Stimulated activated CD8-positive, alpha-beta memory T cell treated with anti-CD3 and anti-CD28 coated beads, Interleukin-7, amount 100 ng/mL, for 4 hours (primary cell): ENCODE measurements at places on chromosomes 1 and 21.

- DNase-seq: no peak
These were observed 261.2 kb downstream of the GRIK1 start for GRCh38 chr21:29678626-29679025.

DNA sequence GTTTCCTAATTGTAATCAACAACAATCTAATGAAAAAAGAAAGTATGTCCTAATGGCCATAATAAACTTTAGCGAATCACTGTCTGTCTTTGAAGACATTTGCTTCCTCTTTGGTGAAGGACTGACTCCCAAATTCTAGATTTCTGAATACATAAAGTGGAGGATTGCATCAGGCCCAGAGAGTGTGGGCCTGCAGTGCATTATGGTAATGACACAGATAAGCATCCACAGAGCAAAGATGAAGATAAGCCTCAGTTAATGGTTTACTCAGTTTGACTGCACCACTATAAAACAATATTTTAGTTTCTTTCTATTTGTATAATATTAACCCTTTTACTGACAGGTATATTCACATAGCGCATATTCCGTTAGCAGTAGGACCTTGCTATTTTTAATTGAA, 365.5 kb downstream of the KCTD3 start:
- no peak for DNase-seq

- DNase-seq: no peak
These were observed 2.6 kb downstream of the BARHL2 start for GRCh38 chr1:90714521-90714951.

- DNase-seq: no peak
These were observed 36.0 kb upstream of the CFAP298 start for GRCh38 chr21:32648165-32648564.

GRCh38 chr1:211313392-211313791, 13.2 kb upstream of the TRAF5 start:
- DNase-seq: no peak

GRCh38 chr1:107076841-107077240, 20.4 kb downstream of the PRMT6 start:
- DNase-seq: no peak

DNA sequence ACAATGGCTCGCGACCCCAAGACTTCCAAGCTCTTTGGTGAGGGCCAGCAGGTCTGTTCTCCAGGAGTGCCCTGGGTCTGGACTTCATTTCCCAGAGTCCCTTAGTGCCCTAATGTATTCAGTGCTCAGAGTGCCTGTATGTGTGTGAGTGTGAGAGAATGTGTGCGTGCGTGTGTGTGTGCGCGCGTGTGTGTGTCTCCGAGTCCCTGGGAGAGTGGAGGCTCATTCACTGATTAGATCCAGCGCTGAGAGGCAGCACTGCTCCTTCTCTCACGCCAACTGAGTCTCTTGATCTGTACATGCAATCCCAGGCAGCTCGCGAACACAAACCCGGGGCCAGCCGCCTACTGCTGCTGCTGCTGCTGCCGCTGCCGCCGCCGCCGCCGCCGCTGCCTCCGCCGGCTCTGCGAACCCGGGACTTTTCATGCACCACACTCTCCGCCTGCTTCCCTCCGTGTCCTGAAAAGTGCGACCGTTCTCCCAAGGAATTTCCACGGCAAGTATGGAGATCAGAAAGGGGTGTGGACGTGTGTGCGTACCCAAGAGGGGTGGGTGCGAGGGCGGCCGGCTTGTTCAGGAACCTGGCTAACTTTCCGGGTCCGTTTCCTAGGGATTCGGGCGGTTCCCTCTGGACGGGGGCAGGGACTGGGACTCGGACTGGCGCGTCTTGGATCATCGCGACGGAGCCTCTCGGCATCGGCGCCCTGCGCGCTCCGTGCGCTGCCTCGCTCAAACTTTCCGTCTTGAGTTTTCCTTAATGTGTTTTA, at the start of gene RNF220:
RNF220 (plus strand) TSS at position 225 of the 767 bp plus-strand sequence.
- DNase-seq: no peak

GRCh38 chr1:162725301-162725837, 65.1 kb upstream of the HSD17B7 start:
- DNase-seq: no peak
